ENCODE measurements at places on chromosomes 1 and 21. TPM values are rescaled to one million over a fixed set of nuclear protein-coding genes. Genes with fewer than 3 reads are reported as not detected.

- DNase-seq: no peak
Measured at GRCh38 chr1:154607106-154607608, 829 bp downstream of the ADAR start.

GRCh38 chr1:3776231-3776961, 3.8 kb downstream of the SMIM1 start:
- DNase-seq: no peak

The RCOR3 gene
- total RNA-seq: 76.8 TPM

DNA sequence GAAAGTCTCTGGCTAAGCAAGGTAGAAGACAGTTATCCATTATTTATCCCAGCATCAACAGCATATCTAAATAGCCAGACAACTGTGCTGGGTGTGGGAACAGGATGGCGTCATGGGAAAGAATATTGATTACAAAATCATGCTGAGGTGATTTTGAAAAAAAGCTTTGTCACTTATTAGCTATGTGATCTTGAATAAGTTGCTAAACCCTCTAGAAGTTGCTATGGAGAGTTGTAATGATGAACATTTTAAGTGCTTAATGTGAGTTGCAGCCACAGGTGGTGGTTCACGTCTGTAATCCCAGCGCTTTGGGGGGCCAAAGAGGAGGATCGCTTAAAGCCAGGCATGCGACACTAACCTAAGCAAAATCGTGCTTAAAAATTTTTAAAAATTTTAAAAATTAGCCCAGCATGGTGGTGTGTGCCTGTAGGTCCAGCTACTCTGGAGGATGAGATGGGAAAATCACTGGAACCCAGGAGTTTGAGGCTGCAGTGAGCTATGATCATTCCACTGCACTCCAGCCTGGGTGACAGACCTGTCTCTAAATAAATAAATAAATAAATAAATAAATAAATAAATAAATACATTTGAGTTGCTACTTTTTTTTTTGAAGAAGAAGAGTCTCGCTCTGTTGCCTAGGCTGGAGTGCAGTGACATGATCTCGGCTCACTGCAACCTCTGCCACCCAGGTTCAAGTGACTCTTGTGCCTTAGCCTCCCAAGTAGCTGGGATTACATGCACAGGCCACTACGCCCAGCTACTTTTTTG, 33.6 kb downstream of the WNT2B start:
- DNase-seq: no peak

GRCh38 chr1:234775477-234776246, 165.7 kb upstream of the IRF2BP2 start:
- DNase-seq: no peak

The SLC16A1 gene
- total RNA-seq: 3.3 TPM

- no peak for DNase-seq
Measured at GRCh38 chr1:230368363-230368762, 57.8 kb downstream of the PGBD5 start.

GRCh38 chr1:23537296-23537973, 6.4 kb upstream of the E2F2 start:
- no peak for DNase-seq

The SELENBP1 gene
- total RNA-seq: 106 TPM

- no peak for DNase-seq
Measured at GRCh38 chr21:46361935-46362334, 38.0 kb downstream of the PCNT start.

DNA sequence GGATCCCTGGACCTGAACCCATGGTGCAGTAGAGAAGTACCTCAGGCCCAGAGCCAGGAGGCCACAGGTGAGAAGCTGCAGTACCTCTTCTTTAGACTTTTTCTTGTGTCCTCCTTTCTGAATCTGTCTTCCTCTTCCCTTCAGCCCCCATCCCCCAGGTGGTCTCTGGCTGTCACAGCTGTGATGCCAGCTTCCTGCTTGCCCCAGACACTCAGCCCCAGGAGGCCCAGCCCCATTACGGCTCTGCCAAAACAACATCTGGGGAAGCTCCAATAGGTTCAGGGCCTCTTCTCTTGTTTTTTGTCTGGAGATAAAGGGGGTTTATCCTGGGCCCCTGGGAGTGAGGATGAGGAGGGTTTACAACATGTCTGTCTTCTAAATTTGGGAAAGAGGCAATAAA, 9.5 kb upstream of the BTG2 start:
- no peak for DNase-seq

The NMNAT1 gene
- 3.6 TPM for total RNA-seq

DNA sequence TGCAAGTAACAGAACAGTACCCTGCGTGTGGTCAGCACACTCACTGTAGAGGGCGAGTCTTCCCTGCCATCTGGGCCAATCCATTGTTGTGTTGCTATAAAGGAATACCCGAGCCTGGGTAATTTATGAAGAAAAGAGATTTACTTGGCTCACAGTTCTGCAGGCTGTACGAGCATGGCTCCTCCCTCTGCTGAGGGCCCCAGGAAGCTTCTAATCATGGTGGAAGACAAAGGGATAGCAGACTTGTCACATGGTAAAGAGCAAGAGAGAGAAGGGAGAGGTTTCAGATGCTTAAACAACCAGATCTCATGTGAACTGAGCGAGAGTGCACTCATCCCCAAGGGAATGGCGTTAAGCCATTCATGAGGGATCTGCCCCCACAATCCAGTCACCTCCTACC, 126.2 kb downstream of the CNIH3 start:
- no peak for DNase-seq
